Activated naive CD4-positive, alpha-beta T cell (primary cell): ENCODE measurements at places on chromosomes 7 and 10.

DNA sequence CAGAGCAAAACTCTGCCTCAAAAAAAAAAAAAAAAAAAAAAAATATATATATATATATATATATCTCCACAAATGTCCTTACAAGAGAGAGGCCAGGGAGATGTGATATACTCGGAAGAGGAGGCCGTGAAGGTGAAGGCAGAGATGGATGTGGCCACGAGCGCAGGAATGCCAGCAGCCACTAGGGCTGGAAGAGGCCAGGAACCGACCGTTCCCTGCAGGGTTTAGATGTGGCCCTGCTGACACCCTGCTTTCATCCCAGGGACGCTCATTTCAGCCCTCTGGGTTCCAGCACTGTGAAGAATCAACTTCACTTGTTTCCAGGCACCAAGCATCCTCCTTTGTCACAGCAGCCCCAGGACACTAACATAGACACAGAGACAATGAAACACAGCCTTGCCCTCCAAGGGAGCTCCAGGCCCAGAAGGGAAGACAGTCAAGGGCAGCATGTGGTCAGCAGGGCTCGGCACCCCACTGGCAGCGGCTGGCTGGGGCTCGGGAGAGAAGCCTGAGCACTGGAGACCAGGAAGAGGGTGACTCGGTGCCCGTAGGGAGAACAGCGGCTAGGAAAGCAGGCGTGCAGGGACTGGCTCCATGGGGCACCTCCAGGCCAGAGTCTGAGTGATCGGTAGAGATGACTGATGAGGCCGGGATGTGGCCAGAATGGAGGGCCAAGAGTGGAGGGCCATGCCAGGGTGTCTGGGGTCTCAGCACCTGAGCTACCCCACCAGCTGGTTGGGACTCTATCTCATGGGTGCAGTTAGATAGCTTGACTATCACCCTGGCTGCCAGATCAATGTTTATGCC is 7.6 kb downstream of the WDR86 start:
- no peak for DNase-seq

- no peak for DNase-seq
Measured at GRCh38 chr7:29146057-29146706, at the start of gene CPVL. Gene CPVL (minus strand): TSS chr7:29146537. CDS start chr7:29121061, 25,476 bp downstream.

DNA sequence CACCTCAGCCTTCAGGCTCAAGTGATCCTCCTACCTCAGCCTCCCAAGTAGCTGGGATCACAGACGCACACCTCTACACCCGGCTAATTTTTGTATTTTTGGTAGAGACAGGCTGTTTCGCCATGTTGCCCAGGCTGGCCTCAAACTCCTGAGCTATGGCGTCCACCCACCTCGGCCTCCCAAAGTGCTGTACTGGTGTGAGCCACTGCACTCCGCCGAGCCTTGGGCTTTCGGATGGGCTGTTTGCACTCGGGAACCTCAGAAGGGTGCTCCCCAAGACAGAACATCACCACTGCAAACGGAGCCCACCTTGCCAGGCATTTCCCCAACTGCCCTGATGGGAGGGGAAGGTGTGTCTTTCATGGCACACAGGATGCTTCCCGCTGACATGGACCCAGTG is 27.3 kb downstream of the TMEM120A start:
- DNase-seq = no peak

- no peak for DNase-seq
Measured at GRCh38 chr7:129189661-129190310, 1.4 kb downstream of the SMO start.

GRCh38 chr10:5894873-5895272 is 4.8 kb downstream of the FBH1 start:
- no peak for DNase-seq

- DNase-seq = no peak
Measured at GRCh38 chr10:33180390-33180789, 154.1 kb downstream of the NRP1 start.

GRCh38 chr10:89471110-89471809 is 56.9 kb downstream of the IFIT5 start:
- no peak for DNase-seq

GRCh38 chr7:34298492-34299013 is 359.5 kb upstream of the NPSR1 start:
- no peak for DNase-seq

DNA sequence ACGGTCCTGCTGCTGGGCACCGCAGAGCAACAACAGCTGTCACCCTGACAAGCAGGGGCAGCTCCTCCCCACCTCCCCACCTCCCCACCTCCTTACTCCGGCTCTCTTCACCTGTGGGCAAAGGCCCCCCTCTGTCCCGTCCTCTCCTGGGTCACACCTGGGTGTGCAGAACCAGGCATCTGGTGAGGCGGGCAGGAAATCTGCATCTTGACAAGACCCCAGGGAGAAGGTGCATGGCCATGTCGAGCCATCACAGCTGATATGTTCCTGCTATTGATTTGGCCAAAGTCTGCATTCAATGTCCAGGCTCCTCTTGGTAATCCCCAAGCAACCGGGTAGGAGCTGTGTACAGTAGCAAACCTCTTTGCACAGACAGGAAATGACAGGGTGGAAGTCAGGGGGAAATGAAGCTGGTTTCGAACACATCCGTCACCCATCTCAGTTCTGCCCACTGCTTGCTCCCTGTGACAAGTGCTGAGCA is 554.2 kb downstream of the DNAJB6 start:
- DNase-seq = no peak
